ENCODE measurements at places on chromosomes 4 and X. TPM values are rescaled to one million over a fixed set of nuclear protein-coding genes. Genes with fewer than 3 reads are reported as not detected.

Gene SUPT20HL2
- total RNA-seq, result 1.1 TPM

DNA sequence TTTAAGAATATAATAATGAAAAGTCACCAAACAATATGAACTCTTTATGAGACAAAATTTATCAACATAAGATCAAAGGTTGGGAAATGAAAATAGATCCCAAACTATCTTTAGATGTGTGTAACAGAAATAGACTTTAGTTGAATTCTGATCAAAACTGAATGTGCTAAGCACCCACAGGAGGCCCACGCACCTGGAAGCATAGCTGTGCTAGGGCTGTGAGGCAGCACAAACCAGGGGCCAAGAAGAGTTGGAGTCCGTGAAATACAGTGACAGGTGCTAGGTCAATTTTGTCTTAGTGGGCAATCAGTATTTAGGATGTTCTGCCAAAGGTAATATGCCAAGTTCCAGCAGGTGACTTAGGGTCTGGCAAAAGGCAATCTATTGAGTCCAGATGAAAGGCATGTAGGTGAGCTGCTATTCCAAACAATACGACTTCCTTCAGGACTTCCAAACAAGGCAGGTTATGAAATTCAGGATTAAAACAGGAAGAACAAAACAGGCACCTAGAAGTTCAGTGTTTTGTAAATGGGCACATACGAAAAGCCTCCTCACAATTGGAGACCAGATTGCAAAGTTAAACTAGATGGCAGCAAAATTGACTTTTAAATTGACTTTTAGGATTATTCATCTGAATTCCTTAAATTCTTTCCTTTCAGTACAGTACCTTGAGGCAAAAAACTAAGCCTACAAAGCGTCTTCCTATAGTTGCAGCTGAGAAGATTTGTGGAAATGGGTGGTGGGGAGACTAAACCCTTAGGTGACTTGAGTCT is 4.7 kb upstream of the PCDH18 start:
- DNase-seq, result no peak

GRCh38 chrX:72051589-72051988 is 80.1 kb downstream of the RTL5 start:
- no peak for DNase-seq

DNA sequence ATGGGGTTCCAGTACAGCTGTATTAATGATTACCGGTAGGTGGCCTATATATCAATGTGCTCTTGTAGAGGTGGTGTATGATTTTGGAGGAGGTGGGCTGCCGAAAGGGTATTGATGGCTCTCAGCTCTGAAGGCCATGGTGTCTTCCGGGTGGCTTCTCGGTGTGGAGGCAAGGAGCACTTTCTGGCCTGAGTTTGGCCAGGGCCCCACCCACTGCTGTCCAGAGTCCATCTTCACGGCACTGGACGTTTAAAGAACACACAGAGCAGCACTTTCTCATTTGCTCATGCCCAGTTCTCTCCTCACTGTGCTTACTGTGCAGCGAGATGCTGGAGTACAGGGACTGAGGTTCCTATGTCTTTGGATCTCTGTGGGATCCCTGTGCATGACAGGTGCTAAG is 16.1 kb downstream of the BST1 start:
- no peak for DNase-seq

GRCh38 chr4:180284267-180284666 is 1958.9 kb upstream of the TENM3 start:
- DNase-seq, result no peak

DNA sequence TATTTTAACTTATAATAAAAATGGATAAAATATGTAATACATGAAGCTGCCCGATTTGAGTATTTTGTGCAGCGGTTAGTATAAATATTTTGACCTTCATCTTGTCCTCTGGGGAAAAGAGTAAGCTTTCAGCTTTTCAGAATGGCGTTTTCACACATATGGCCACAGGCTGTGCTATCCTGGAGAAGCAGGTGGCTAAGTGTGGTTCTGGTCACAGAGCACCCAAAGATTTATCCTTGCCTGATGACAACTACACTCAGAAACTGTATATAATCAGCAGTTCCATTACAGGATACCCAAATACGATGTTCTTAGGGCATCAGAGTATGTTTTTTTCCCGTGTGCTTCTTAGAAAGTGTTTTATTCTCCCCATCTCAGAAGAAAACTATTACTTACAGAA is 42.3 kb upstream of the ANK2 start:
- DNase-seq, result no peak

GRCh38 chr4:10803713-10804343 is 119.3 kb upstream of the CLNK start:
- DNase-seq, result no peak

GRCh38 chr4:177047070-177047850 is 254.5 kb upstream of the VEGFC start:
- DNase-seq, result peak; percentile 59
